T-cell (primary cell): ENCODE measurements at places on chromosomes 2 and 18.

- no peak for DNase-seq
Observed at GRCh38 chr2:35035883-35036282, 1319.7 kb upstream of the CRIM1 start.

GRCh38 chr2:218305383-218305782 is 13.1 kb upstream of the TMBIM1 start:
- DNase-seq = no peak

DNA sequence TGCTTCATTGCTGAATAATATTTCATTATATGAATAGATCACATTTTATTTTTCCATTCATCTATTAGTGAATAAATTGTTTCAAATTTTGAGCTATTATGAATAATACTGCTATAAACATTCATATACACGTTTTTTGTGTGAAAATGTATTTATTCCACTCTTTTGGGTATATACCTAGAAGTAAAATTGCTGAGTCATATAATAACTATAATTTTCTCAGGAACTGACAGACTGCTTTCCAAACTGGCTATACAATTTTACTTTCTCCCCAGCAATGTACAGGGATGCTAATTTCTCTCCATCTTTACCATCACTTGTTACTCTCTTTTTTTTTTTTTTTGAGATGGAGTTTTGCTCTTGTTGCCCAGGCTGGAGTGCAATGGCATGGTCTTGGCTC is 35.5 kb upstream of the BAZ2B start:
- DNase-seq = no peak

- DNase-seq = no peak
Observed at GRCh38 chr2:27208486-27209050, 3.3 kb upstream of the ATRAID start.

DNA sequence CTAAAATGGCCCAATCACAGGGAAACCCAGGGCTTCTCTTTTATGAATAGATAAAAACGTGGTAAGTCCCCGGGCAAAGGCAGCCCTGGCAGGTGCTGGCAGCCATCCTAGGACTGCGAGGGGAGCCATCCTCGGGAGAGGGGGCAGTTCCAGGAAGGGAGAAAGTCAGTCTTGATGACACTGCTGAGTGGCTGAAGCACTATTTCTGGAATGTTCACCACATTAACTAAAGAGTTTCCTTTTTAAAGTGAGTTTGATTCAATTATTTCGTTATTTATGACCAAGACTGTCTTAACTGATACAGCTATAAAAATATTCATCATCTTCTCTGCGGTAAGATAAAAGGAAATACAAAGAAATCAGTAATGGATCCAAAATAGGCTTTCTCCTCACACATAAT is 20.4 kb downstream of the TTR start:
- DNase-seq = no peak

GRCh38 chr18:37975446-37975845 is 409.8 kb upstream of the CELF4 start:
- DNase-seq = no peak

- DNase-seq = no peak
Observed at GRCh38 chr18:51010218-51010617, 19.8 kb upstream of the SMAD4 start.

- DNase-seq = no peak
Observed at GRCh38 chr18:58570360-58571064, 58.4 kb downstream of the ALPK2 start.
